ENCODE measurements at places on chromosomes 7 and 10. TPM values are rescaled to one million over a fixed set of nuclear protein-coding genes. Genes with fewer than 3 reads are reported as not detected.

Gene SPDYE16
- 0.38 TPM for total RNA-seq

Gene CHST15
- total RNA-seq: 2.2 TPM

Gene DRGX
- total RNA-seq: not detected

DNA sequence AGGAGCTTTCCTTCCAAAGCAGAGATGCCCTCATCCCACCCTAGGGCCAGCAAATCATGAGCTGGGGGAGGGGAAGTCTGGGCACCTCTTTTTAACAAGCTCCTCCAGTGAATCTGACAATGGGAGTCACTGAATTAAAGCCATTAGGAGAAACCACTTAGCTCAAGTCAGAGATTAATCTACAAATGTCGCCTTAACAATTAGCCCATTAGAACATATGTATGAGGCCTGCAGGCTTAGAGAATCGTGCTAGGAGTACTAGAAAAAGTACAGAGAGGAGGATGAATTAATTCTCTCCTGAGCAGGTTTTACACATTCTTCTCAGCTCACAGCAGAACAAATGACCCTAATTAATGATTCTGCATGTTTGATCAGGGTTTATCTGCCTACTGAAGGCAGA lies 381.3 kb downstream of the KCNMA1 start:
- DNase-seq: no peak

GRCh38 chr7:463817-464453 lies 55.7 kb downstream of the PDGFA start:
- no peak for DNase-seq

DNA sequence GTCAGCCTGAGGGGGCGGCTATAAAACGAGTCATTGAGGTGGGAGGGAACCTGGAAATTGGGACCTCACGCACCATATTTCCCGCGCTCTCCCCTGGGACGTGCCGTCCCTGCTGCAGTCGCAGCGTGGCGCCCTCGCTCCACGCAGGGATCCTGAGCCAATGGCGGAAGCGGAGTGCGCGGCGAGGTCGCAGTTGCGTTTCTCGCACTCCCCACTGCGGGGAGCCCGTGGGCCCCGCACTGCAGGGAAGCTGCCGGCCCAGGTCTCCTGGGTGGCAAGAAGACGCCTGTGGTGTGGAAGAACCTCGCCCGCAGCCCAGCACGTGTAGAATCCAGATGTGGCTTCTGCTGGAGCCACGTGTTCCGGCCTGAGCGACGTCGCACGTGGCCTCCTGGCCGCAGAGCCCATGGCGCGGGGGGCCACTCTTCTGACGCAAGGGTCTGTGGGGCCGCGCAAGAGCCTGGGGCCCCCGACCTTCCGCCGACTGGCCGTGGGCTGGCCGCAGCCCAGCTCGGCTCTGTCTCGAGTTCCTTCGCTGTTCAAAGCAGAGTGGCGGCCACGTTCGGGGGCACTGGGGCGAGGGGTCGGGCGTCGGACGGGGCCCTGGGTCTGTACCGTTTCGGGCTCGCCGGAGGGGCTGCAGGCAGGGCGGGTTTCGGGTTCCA lies 26.4 kb downstream of the HIF1AN start:
- peak; percentile 73 for DNase-seq

GRCh38 chr7:150962553-150963399 lies 15.3 kb downstream of the KCNH2 start:
- peak; percentile 52 for DNase-seq

DNA sequence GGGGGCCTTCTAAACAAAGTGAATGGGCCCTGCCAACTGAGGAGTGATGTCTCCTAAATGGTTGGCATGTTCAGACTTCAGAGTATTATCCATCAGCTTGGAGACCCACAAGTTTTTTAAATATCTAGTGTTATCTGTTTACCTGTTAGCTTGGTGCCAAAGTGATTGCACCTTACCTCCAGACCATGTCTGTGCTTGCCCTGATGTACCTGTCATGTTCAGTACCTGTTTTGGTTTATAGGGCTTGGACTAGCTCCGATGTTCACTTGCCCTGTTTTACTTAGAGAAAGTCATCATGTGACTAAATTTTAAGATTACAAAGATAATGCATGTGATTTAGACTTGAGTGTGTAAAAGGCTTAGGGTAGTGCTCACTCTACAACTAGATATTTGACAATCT lies 67.7 kb downstream of the CNNM2 start:
- DNase-seq: no peak

- no peak for DNase-seq
Observed at GRCh38 chr7:88429382-88429781, 122.7 kb upstream of the STEAP4 start.

GRCh38 chr10:73480158-73480557 lies 15.7 kb downstream of the PPP3CB start:
- no peak for DNase-seq
